ENCODE measurements at places on chromosomes 6 and 20.
A peak's percentile ranks its signal among the peaks of the same experiment; 100 is the strongest.

DNA sequence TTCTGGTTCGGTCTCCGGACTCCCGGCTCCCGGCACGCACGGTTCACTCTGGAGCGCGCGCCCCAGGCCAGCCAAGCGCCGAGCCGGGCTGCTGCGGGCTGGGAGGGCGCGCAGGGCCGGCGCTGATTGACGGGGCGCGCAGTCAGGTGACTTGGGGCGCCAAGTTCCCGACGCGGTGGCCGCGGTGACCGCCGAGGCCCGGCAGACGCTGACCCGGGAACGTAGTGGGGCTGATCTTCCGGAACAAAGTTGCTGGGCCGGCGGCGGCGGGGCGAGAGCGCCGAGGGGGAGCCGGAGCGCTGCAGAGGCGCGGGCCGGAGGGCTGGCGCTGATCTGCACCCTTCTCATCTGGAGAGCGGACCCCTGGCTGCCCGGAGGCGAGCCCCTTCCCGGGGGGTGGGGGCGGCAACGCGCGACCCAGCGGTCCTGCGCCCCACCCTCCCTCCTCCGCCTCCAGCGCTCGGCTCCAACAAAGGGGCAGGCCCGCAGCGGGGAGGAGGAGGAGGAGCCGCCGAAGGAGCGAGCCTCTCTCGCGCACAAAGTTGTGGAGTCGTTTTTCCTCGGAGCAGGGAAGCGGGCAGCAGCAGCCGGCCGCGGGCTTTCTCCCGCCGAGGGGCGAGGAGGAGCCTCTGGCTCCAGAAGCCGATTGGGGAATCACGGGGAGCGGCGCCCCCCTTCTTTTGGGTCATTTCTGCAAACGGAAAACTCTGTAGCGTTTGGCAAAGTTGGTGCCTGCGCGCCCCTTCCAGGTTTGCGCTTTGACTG lies at the start of gene UTRN:
TSS of gene UTRN (plus strand) at position 553 of the 765 bp plus-strand sequence. CDS start 6,494 bp downstream, outside the sequence.
- peak; percentile 59 for DNase-seq

DNA sequence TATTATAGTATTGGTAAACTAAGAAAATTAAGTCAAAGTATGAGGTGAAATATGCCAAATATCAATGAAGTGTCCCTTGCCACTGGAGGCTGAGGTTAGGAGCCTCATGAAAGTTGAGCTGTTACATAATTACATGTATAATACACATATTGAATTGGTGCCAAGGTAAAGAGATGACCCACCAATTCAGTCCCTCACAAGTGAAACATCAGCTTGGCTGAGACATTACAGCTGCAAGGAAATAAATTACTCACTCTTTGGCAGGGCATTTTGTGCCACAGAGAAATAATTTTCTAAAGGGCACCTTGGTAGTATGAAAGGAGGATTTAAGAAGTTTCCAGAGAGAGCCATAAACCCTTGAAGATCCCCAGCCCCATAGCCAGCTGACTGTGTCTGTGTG lies 127.4 kb downstream of the ADGRG6 start:
- no peak for DNase-seq

DNA sequence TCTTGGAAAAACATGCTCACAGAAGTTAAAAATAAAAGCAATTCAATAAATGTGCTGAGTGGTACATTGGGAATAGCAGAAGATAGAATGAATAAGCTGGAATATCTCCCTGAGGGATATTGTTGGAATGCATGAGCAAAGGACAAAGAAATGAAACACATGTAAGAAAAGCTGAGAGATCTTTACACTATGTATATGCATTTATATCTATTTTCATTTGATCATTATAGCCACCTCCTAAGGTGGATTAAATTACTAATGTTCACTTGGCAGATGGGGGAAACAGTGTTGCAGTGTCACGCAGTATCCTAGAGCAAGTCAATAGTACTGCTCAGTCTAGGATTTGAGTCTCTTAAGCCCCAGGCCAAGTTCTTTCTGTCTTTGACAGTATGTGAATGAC lies 542.0 kb upstream of the MARCKS start:
- no peak for DNase-seq

DNA sequence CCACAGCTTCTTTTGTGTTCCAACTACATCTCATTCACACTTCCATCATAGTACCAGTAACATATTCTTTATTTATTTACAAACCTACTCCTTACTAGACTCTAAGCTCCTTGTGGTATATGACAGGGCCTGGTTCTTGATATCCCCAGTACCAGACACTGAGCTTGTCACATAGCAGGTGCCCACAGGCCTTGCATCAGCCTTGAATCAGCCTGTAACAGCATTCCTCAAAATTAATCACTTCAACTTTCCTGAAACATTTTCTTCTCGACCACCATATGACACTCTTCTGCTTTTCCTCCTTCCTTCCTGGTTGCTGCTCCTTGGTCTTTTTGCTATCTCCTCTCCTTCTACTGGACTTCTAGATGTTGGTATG lies 24.7 kb upstream of the SRPK1 start:
- no peak for DNase-seq

DNA sequence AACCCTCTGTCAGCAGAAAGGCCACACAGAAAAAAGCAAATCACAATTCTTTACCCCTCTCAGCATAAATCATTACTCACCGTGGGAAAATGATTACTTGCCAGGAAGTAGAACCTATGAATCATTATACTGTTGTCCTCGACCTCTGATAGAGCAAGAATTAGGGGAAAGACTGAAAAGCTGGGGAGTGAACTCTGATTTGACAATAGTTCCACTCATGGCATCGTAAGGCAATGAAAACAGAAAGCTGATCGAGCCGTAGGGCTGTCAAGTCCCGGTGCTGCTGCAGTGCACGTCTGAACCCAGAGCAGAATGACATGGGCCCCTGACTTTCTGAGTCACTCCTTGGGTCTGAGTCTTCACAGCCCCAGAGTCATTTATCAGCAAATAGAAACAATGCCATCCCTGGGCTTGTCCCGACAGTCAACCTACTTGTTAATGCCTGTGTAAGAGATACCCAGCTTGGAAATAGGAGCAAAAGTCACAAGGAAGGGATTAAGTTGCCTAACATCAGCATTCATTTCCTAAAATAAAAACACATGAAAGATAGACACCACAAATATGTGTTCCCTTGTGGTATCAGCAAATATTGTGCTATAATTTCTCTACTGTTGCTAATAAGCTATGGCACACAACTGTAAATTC lies 224.8 kb upstream of the MARCKS start:
- DNase-seq: peak; percentile 28

DNA sequence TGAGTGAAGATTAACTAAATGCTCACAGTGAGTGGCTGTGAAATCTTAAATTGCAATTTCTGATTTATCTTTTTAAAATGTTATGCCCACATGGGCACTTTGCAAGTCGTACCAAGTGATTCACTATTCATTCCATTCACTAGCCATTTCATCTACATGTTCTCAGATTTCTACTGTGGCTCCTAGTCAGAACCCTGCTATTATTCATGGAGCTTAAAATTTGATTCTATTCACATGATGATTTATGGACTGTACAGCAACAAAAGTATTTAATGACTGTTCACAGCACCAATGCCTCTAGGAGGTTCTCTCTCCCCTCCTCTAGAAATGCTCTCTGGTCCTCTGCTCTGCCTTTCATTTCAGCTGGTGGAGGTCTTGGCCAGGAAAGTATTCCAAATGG lies 133.5 kb upstream of the MAP3K7 start:
- DNase-seq: no peak

DNA sequence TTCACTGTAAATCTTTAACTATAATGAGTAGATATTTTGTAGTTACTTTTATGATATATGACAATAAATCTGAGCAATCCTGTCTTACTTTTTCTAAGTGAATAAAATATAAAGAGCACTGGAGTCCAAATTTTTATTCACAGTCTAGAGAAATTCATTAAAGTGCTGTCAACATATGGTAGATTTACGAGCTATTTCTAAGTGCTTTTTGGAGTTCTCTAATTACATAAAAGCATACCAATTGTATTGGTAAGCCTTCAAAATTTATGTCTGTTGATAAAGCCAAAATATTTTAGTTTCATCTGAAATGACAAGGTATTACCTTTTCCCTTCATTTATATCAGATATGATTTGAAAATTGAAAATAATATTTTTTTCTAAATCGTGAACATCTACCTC lies 75.4 kb downstream of the MAN1A1 start:
- no peak for DNase-seq

GRCh38 chr6:111423055-111423633 lies 59.9 kb downstream of the REV3L start:
- DNase-seq: no peak

DNA sequence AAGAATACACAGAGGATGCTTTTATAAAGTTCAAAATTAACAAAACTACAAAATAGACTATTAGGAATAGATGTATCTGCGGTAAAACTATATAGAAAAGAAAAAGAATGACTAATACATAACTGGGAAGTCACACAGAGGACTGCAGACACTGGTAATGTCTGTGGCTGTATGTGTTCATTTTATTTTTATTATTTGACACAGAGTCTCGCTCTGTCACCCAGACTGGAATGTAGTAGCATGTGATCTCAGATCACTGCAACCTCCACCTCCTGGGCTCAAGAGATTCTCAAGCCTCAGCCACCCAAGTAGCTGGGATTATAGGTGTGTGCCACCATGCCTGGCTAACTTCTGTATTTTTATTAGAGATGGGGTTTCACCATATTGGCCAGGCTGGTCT lies 38.9 kb downstream of the ESF1 start:
- no peak for DNase-seq

GRCh38 chr6:20126789-20127653 lies 85.2 kb downstream of the MBOAT1 start:
- DNase-seq: peak; percentile 76

GRCh38 chr20:54227241-54227640 lies 19.4 kb downstream of the PFDN4 start:
- DNase-seq: peak; percentile 62

- DNase-seq: no peak
Observed at GRCh38 chr20:51118216-51118615, 95.3 kb upstream of the KCNG1 start.

DNA sequence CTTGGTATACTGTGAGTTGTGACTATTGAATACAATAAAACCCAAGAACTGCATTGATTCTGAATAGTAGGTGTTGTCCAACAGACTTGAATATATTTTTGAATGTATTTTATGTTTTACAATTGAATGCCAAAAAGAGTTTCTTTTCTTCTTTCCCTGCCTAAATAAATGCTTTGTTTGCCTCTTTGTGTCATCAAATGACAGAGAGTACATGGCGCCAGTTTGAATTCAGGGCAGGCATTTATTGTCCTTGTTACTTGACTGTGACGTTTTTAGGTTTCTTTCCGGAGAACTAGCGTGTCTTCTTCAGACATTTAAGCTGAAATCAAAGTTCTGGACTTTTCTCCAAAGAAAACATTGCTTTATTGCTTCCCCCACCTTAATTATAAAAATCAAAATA lies 16.6 kb downstream of the KIF3B start:
- no peak for DNase-seq

DNA sequence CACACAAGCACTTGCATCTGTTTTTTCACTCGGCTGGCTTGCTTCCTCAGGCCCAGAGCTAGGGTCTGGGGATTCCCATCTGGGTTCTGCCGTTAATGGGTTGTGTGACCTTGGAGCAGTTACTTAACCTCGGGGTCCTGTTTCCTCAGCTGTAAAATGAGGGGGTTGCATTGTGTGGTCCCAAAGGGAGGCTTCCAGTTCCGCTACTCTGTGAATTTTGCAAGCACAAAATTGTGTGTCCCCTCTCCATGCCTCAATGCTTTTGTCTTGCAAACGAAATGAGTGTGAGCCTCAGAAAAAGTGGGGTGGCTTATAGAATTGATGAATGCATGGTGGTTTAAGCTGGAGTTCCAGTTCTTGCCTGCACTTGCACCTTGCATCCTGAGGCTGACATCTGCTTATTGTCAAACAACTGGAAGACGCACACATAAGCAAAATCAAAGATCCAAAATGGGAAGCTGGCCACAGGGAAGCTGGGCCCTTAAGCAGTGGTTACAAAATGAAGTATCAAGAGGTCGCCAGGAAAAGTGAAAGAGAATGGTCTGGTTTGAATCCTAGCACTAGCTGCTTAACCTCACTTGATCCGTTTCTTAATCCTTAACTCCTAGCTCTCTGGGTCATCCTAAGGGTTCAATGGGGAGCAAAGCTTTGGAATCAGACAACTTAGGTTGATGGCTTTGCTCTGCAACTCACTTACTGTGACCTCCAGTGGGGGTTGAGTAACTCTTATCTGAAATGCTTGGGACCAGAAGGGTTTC lies 490.6 kb downstream of the DHX35 start:
- DNase-seq: no peak

GRCh38 chr6:71351190-71351589 lies 62.6 kb downstream of the OGFRL1 start:
- DNase-seq: no peak

DNA sequence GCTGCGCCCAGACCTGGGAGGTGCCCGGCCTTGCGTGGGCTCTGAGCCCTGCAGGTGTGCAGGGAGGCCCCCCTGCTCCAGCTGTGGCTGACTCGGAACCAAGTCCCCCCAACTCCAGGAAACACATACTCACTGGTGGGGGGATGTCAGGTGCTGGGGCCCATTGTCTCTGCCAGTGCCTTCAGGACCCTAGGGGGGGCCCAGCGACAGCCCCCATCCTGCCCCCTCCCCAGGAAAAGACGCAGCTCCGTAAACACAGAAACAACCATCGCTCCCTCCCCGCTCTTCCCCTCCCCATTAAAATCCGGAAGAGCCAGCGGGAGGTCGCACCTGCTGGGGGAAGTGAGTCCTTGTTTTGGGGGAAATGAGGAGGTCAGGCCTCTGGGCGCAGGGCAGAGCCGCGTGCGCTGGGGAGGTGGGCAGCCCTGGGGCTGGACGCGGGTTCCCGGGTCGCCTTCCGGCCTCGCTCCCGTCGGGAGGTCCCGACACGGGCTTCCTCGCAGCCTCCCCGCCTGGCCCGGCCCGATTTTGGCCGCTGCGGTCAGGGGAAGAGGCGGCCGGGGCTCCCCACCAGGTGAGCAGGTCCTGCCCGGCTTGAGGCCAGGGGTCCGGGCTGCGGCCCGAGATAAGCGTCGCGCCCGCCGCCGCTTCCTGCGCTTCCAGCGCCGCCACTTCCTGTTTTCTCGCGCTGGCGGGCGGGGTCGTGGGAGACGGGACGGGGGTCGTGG lies 6.2 kb downstream of the C20orf204 start:
- peak; percentile 58 for DNase-seq

DNA sequence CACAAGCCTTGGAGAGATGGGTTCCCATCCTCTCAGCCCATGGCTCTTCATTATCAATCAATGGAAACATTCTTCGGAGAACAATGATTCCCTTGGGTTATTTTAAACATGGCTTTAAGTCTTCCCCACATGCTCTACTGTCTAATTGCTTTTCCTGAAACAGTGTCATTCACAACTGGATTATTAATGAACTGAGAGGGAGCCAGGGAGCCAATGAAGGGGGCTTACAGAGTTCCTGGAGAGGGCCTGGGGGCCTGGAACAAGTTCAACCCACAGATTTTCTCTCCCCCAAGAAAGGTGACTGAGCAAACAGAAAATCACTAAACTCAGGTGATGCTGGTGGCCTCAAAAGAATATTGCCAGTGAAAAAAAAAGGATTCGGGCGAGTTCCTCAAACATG lies 1.3 kb upstream of the PPP1R16B start:
- no peak for DNase-seq

- no peak for DNase-seq
Observed at GRCh38 chr6:96651816-96652215, 88.9 kb downstream of the FHL5 start.
